ENCODE measurements at places on chromosomes 6 and 20.

- no peak for DNase-seq
Observed at GRCh38 chr6:160435935-160436334, 87.8 kb downstream of the SLC22A3 start.

DNA sequence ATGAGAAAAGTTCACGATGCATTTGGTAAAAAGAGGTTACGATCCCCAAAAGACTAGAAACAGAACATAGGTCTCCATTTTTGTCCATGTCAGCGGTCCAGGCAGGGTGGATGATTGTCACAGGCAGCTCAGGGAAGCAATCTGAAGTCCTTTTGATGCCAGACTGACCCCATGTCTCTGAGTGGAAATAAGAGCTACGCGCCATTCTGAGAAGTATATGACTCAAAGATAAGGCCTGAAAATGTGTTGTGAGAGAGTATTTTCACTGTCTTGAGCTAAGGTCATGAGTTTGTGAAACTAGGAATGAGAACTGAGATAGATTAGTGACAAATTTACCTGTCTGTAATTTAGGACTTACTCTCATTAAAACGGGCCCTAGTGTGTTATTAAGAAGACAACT is 69.5 kb downstream of the LYRM4 start:
- no peak for DNase-seq

DNA sequence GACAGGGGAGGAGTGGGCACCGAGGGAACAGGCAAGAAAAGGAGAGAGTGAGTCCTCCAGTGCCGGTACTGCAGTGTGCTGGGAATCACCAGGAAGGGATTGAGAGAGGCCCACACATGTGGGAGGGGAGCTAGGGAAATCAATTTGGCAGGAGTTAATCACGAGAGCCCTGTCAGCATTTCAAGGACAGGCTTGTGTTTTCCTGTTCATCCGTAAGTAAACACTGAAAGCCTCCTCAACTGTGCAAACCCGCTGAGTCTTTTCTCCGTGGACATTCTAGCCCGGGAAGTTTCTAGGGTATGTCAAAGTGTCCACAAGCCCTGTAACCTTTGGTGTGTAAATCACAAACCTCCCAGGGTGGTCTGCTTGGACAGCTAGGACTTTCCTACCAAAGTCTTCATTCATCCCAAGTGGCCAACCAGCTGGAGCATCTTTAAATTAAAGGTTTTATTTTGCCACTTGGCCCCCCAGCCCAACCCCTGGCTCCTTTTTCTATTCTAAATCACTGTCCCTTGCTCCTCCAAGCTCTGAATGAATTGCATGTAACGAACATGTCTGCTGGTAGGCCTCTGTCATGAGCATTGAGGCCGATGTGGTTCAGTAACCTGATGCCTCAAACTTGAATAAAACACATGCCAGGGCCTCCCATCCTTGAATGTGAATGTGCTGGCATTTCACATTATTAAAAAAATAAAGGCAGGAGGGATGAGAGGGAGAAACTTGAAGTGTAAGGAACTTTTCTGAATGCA is 149.1 kb downstream of the ZNF217 start:
- no peak for DNase-seq

DNA sequence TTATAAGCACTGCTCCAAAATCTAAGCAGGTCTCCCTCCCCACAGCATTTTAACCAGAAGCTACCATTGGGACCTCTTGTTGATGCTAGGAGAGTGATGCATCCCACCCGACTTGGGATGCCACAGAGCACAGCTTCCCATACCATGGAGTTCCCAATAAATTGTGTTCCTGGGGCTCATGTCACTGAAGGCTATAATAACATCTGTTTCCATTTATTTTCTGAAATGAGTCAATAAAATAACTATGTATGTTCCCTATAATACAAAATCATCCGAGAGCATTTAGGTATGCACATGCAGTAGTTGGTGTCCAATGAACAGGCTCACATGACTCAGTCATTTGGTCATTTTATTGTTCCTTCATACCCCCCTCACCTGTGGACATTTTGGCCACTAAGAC is 204.2 kb downstream of the TBC1D7 start:
- no peak for DNase-seq

GRCh38 chr6:166473886-166474571 is 91.3 kb upstream of the MPC1 start:
- DNase-seq, result no peak

GRCh38 chr20:63106108-63106764 is 99.5 kb upstream of the BHLHE23 start:
- DNase-seq, result no peak

DNA sequence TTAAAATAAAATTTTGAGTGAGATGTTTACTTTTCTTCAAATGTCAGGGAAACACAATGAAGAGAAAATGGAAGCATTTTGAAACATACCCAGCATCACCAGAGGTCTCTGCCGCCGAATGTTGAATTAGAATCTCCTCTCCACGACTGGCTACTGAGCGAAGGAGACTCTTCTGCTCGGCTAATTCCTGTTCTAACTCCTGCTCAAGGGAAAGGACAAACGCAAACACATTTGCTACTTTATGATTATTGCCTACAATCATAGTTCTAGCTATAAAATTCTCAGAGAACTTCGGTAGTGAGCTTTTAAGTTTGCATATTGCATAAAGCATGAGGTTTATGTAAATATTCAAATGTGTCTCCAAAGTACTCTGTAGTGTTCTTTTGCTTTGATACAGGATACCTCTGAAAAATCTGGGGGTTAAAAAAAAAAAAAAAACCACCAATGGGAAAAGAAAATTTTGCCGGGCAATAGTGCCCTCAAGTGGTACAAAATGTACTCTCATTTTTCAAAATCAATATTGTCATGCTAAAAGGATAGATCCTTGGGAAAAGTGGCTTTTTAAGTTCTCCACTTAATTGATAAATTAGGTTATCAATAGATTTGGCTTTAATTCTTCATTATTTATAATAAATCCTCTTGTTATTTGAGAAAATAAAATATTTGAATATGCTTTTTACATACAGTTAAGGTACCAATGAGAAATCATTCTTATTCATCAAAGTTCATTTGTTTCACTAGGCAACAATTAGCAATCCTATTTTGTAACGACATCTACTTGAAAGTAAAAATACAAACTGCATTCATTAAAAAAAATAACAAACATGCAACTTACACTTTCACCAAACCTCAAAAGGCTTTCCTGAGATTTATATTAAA is 369.0 kb downstream of the SYNE1 start:
- peak; percentile 59 for DNase-seq

- DNase-seq, result no peak
Observed at GRCh38 chr20:60036746-60037499, 78.7 kb downstream of the CDH26 start.

DNA sequence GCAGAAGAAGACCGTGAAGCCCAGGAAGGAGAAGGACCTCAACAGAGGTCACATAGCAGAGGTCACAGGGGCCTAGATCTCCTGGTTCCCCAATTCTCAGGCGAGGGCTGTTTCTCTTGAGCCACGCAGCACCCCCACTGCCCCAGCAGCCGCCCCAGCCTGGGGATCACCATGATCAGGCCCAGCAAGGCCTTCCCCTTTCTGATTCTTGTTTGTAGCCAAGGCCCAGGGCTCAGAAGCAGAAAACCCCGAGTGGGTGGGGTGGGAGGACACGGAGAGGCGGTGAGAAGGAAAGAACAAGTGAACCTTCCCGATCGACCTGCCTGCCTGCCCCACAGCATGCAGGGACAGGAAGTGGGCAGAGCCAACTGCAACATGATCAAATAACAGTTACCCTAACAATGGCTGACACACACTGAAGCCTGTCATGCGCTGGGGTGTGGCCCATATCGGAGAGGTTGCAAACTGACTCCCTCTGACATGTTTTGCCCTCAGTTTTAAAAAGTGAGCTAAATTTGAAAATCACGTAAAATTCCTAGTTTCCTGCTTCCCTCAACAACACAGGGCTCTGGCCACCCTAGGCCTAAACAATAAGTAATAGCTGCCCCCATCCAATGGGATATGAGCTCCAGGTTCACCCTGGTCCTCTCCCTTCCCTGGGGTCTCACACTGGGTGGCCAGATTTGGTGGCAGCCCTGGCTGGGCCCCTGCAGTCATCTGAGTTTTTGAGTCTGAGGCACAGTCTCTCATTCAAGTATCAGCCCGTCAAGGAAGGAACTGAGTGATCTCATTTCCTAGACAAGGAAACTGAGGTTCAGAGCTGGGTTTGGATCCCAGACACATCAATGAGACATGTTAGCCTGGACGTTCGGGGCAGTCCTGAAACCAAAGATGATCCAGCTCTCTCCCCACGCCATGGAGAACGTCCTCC is 6.5 kb downstream of the PEDS1 start:
- peak; percentile 89 for DNase-seq

DNA sequence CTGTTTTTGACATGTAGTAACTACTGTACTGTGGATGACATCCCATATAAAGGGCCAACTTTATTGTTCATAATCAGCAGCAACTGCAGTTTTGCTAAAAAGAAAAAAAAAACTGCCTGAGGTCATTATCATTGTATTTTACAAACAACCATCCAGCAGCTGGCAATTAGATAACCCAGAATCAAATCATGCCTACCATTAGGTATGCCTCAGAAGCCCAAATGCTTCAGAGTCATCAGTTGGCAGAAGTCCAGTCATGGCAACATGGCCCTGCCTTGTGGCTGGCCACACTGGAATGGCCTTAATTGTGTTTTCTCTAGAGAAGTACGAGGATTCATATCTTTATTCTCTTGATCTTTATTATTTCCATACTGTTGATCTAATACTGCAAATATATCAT is 462.4 kb upstream of the NRSN1 start:
- DNase-seq, result peak; percentile 2

DNA sequence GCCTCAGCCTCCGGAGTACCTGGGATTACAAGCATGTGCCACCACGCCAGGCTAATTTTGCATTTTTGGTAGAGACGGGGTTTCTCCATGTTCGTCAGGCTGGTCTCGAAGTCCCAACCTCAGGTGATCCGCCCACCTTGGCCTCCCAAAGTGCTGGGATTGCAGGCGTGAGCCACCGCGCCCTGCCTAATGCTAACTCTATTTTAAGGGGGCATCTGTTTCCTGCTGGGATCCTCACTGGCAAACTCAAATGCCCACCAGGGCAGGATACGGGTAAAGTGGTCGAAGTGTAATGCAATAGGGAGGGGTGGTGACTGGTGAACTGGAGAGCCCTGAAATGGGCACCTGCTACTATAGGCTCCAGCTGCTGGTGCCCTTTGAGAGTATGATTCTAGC is 131.9 kb upstream of the ZNF217 start:
- DNase-seq, result no peak

- no peak for DNase-seq
Observed at GRCh38 chr6:54665278-54665677, 181.3 kb upstream of the FAM83B start.

DNA sequence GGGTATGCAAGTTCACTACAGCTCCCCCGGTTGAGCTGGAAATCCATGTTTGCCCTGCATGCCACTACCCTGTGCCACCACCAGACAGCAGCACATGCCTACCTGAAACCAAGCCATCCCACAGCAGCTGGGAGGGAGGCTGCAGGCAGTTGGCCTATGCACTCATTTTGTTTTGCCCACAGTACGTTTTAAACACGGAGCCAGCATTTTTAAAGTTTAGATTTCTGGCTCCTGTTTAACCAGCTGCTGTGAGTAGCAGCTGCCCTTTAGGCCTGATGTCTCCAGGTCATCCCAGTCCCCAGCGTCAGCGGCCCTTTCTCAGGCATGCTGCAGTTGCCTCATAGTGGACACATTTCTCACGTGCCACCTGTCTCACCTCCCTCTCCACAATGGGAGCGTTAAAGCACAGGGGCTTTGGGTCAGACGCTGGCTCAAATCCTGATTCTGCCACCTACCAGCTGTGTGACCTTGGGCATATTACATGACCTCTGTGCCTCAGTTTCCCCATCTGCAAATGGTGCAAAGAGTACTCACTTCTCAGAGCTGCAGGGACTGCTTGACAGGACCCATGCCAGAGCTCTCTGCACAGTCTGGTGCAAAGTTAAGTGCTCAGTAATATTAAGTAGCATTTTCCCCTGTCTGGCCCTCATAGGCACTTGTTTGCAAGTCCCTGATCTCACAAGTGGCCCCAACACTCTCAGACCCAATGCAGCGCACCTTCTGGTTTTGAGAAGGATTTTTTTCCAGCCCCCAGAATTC is 8.2 kb upstream of the UBE2V1 start:
- peak; percentile 87 for DNase-seq

DNA sequence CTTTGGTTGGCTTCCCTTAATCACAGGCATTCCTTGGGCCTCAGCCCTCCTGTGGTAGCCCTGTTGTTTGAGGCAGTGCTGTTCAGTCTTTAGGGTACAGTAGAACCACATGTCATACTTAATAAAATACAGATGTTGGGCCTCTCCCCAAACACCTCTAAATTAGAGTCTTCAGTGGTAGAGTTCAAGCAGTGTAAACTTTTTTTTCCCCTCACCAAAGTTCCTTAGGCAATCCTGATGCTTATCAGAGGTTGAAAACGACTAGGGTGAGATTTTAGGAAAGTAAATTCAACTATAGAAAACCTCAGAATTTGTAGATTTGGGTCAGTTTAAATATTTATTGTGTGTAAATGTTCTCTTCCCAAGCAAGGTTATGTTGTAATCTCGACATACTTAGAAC is 44.6 kb downstream of the BLTP3A start:
- DNase-seq, result no peak

DNA sequence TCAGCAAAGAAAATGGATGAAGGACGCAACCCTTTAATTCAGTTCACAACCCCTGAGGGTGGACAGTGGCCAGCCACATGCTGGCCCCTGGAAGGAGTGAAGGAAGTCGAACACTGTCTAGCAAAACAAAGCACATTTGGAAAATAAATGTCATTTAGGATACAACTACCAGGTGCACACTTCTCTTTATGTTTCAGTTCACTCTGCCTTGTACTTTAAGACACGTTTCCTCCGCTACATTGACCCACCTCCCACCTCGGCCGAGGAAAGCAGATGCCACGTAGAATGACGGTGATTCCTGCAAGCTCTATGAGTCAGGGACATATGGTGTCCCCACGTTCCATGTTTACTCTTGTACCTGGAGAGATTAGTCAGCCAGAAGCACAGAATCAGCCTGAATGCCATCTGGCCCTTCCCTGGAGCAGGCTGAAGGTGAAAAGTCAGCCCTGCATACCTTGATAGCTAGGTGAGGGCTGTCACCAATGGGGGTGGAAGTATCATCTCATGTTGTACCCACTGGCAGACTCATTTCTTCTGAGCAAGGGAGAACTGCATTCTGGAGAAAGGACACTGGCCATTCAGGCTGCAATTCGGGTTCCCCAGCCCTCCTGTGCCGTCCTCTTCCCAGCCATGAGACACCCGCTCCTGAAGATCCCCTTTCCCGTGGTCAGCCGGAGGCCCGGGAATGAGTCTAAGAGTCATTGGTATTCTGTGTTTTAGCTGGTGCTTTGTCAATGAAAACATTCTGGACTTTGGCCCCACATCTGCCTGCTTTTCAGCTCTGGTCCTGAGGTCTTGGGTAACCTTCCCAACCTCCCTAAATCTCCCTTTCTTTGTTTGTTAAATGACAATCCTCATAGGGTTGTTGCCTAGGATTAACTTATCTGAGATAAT is 60.6 kb downstream of the FOXA2 start:
- no peak for DNase-seq

DNA sequence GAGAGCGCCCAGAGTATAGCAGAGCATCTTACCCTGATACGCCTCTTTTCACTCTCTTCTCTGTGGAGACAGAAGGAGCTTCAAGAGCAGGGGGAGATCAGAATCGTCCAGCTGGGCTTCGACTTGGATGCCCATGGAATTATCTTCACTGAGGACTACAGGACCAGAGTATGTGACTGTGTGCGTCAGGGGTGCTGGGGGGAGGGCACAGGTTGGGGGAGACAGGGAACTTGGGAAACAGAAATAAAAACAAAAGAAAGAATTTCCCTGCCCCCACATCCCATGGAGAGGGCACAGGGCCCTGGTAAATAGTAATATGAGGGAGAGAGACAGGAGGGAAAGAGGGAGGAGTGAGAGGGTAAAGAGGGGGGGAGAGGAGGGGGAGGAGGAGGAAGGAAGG is 3.0 kb upstream of the C4A start:
- no peak for DNase-seq

GRCh38 chr6:11142296-11143027 is 30.9 kb upstream of the ERVFRD-1 start:
- DNase-seq, result no peak

Measured in hematopoietic multipotent progenitor cell treated with erythropoietin and hydrocortisone succinate and interleukin-3 and kit ligand, for 6 days (in vitro differentiated cells).